Amniotic epithelial cell (primary cell): ENCODE measurements at places on chromosomes 5 and 9.

- no peak for DNase-seq
These were observed 175.8 kb downstream of the TMEM167A start for GRCh38 chr5:82901281-82901888.

GRCh38 chr5:45862763-45863162 is 166.6 kb upstream of the HCN1 start:
- DNase-seq = no peak

GRCh38 chr9:86368871-86369521 is 14.8 kb upstream of the TUT7 start:
- peak; percentile 99 for DNase-seq

GRCh38 chr5:111781200-111781599 is 24.2 kb upstream of the NREP start:
- peak; percentile 79 for DNase-seq

- DNase-seq = no peak
These were observed 11.5 kb downstream of the CDH6 start for GRCh38 chr5:31204958-31205357.

DNA sequence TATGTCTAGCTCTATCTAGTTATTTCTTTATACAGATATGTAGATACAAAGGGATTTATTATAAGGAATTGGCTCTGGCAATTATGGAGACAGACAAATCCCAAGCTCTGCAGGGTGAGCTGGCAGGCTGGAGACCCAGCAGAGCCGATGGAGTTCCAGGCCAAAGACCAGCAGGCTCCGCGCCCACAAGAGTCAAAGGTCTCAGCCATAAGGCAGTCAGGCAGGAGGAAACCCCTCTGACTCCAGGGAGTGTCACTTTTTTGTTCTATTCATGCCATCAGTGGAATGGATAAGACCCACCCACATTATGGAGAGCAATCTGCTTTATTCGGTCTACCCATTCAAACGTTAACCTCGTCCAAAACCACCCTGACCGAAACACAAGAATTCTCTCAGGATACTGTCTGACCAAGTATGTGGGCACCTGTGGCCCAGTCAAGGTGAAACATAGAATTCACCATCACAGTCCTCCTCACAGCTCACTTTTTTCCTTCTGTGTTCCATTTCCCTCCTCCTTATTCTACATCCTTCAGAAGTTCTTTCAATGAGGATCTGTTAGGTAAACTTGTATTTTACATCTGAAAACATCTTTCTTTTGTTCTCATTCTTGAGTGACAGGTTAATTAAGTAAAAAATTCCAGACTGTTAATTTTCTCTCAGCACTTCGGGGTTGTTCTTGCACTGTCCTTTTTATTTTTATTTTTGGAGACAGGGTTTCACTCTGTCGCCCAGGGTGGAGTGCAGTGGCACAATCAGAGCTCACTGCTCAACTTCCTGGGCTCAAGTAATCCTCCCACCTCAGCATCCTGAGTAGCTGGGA is 21.2 kb downstream of the RNF130 start:
- DNase-seq = no peak

DNA sequence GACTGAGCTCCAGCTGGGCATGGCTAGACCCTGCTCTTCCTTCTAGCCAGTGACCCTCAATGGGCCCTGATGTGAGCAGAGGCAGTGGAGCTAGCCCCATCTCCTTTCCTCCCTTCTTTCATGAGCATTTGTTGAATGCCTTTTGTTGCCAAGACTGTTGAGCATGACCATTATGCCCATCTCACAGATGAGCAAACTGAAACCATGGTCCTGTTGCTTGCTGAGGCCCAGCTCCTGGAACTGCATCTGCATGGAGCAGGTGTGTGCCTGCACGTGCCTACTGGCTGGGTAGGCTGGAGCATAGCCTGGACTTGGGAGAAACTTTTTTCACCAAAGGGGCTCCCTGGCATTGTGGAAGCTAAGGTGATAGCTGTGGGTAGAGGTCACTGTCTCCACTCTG is 3.0 kb upstream of the WNK2 start:
- no peak for DNase-seq
